ENCODE measurements at places on chromosomes 2 and 18.

DNA sequence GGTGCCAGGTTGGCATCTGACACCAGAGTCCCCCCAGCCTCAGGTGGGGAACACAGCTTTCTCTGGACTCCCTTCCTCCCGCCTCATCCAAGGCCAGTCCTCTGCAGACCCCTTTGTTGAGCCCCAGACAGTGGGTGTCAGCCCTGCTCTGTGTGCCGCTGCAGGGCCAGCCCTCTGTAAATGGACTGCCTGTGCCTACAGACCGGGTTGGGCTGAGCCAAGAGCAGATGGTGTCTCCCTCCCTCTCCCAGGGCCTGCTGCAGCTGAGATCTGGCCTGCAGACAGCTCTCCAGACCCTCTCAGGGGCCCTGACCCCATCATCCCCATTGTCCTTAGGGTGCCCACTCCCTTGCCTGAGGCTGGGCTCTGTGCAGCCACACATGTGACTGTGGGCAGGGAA is 160.8 kb downstream of the KLHL29 start:
- DNase-seq = no peak

GRCh38 chr2:238462782-238463396 is 36.2 kb downstream of the ASB1 start:
- no peak for DNase-seq

- no peak for DNase-seq
These were observed 70.6 kb downstream of the CERS6 start for GRCh38 chr2:168526641-168527040.

- no peak for DNase-seq
These were observed 78.5 kb downstream of the PRKCE start for GRCh38 chr2:45729753-45730512.

GRCh38 chr2:120758181-120759144 is 22.8 kb downstream of the GLI2 start:
- no peak for DNase-seq
